Astrocyte of the spinal cord (primary cell): ENCODE measurements at places on chromosomes 5 and 9.

GRCh38 chr5:675871-676698 lies 17.1 kb downstream of the TPPP start:
- no peak for DNase-seq

DNA sequence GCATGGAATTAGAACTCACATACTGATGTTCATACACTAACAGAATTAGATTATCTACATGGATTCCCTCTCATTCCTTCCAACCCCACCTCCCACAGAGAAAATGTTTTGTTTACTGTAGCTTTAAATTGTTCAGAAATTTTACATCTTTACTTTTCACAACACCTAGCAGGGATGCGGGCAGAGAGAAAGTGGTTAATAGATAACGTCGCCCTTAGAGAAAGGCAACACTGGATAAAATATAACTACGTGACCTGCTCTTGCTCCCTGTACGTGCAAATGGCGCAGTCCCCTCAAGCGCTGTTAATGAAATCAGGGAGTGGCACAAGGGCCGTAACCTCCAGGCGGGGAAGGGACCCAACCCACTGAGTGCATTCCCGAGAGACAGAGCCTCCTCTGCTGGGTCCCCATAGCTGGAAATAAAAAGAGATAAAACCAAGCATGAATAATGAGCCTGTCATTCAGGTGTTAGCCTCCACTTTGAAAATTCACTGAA lies 125.3 kb upstream of the DAPK1 start:
- no peak for DNase-seq

GRCh38 chr9:86456416-86456815 lies 102.2 kb upstream of the TUT7 start:
- DNase-seq = no peak

DNA sequence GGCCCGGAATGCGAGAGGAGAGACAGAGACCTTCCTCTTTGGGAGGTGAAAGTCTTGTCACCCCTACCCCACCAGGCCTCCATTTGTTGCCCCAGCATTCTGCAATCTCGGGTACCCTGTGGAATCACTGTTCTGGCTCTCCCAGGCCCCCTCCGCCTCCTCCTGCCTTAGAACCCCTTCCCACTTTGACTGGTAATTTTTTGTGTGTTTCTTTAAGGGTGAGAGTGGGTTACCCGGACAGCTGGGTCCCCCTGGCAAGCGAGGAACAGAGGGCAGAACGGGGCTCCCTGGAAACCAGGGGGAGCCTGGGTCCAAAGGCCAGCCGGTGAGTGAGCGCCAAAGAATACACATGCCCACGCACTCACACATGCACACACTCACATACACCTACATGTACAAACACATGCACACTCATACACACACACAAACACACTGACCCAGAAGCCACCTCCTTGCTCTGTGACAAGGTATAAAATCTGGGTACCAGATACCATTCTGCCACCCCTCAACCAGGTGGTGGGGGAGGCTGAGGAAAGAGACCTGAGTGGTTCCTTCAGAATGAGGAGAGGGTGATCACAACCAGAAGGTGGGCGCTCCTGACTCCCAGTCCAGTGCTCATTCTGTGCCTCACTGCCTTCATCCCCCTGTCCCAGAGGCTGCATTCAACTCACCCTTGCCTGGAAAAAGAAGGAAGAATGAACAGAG lies 30.9 kb upstream of the ORM1 start:
- no peak for DNase-seq

GRCh38 chr9:76628155-76628554 lies 136.1 kb upstream of the PCA3 start:
- DNase-seq = no peak
